ENCODE measurements at places on chromosomes 16 and 17.

GRCh38 chr16:23742766-23743165 lies 12.1 kb upstream of the CHP2 start:
- no peak for DNase-seq

- no peak for DNase-seq
Measured at GRCh38 chr17:76452127-76452659, 759 bp downstream of the UBE2O start.

- DNase-seq = no peak
Measured at GRCh38 chr16:16096121-16096857, 127.0 kb downstream of the ABCC6 start.

DNA sequence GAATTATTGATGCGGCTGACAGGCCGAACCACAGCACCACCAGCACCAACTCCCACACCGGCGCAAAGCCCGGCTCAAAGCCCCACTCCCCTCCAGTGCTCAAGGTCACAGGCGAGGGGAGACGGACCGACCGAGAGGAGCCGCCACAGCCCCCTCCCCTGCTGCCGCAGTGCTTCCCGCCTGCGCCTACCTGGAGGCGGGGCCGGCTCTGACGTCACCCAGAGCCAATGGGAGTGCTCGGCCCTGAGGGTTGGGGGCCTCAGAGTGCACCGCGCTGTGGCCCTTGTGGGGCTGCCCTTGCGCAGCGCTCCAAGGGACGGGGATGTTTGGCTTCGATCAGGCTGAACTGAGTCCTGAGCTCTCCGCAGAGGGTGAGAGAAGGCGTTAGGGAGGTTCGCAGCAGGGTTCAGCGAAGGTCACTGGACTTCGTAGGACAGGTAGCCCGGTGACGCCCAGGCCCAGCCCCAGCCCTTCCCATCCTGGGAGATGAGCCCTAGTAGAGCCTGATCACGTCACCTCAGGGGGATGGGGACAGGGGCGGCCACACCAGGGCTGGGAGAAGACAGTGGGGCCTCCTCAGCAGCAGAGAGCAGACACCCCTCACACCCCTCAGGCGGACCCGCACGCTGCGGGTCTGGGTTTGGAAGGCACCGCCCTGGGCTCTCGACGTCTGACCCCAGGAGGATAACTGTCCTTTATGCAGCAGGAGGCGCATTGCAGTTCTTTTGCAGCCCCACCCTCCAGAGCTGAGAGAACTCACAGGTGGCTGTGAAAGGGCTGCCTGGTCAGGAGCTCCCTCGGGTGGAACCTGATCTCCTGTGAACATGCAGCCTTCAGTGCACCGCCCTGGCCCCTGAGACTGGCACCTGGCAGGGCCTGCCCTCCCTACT lies 1.5 kb downstream of the NDRG4 start:
- no peak for DNase-seq

DNA sequence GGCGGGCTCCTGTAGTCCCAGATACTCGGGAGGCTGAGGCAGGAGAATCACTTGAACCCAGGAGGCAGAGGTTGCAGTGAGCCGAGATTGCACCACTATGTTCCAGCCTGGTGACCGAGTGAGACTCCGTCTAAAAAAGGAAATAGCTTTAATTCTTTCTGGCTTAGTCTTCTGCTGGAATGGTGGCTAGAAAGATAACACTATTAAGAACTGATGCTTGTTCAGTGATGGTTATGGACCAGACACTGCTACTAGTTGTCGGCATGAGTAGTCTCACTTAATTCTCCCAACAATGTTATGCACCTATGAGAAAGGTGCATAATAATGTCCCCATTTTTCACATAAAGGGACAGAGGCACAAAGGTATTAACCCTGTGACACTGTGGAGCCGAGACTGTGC lies 188.7 kb downstream of the HS3ST3A1 start:
- DNase-seq = no peak

DNA sequence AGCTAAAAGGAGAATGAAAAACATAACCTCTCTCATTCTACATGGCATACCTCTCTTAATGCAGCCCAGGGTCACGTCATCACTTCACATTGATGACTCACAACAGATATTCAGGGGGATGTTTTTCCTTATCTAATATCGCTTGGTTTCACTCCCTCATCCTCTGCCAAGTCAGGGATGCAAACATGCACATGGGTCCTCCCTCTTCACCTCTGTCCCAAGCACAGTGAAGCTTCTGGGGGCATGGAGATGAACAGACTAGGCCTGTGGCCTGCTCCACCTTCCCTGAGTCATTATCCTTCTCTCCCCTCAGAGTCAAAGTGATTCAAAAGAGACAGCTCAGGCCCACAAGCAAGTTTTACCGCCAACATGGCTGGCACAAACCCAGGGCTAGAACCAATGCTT lies 2.3 kb upstream of the MT2A start:
- DNase-seq = no peak

DNA sequence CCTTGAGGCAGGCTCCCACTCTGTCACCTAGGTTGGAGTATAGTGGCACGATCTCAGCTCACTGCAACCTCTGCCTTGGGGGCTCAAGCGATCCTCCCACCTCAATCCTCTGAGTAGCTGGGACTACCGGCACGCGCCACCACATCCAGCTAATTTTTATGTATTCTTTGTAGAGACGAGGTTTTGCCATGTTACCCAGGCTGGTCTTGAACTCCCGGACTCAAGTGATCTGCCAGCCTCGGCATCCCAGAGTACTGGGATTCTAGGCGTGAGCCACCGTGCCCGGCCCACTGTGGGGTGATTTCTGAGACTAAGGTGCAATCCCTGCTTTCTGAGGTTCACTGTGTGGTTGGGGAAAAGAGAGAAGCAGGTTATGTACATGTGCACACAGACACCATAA lies 12.0 kb upstream of the SLC12A3 start:
- DNase-seq = no peak

- no peak for DNase-seq
Measured at GRCh38 chr16:9854675-9855074, 327.6 kb downstream of the GRIN2A start.

Measured in NK-92 treated with Interleukin-12 subunit alpha and Interleukin-12 subunit beta, amount 100 ng/mL, for 24 hours (cell line).